Esophagus muscularis mucosa (tissue), 4 donors: ENCODE measurements at places on chromosomes 7 and 10. TPM values are rescaled to one million over a fixed set of nuclear protein-coding genes. Genes with fewer than 3 reads are reported as not detected.
A peak's percentile ranks its signal among the peaks of the same experiment; 100 is the strongest.

DNA sequence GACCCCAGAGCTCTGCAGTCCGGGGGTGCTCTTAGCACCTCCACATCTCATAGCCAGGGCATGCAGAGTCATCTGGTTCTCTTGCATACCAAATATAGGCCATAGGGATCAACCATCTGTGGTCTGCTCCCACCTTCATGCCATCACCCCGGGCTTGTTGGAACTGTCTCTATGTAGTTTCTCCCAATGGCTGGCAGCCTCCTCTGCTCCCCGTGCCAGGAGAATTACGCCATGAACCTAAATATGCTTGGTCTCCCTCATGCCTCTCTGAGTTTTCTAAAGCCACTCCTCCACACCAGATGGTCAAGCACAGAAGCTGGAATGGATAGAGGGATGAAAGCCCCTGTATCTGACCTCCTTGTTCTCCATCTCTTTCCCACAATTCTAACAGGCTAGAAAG is 302.6 kb upstream of the MYO3A start:
- H3K4me1 ChIP-seq: no peaks in the 10 kb centered on the region
- H3K27ac ChIP-seq: no peak overlapping the region
- no peak overlapping the region for H3K4me3 ChIP-seq
- no peaks in the 10 kb centered on the region for H3K27me3 ChIP-seq
- DNase-seq: no peak
- no peaks in the 10 kb centered on the region for H3K36me3 ChIP-seq

GRCh38 chr7:8261711-8262695 is at the start of gene ICA1:
Gene ICA1, minus strand, starts transcription at chr7:8262167. Its CDS starts 26,241 bp downstream, at chr7:8235926.
- H3K36me3 ChIP-seq: no peaks in the 10 kb centered on the region
- H3K4me3 ChIP-seq: peak within 1 kb of the TSS; percentile 64
- DNase-seq: no peak

DNA sequence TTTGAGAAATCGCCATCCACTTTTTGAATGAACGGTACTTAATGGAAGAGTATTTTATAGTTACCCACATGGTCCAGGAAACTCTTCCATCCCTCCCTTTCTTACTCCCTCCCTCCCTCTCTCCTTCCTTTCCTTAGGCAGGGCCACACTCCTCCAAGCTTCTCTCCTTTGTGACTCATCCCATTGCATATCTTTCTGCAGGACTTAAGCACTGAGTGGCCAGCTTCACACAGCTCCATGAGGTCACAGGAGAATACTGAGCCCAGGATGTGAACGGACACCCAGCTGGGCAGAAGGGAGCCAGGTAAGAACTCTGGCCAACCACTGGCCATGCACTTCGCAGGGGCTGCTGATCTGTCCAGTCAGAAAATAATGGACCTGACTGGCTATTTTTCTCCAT is 189.7 kb upstream of the ADCY1 start:
- H3K36me3 ChIP-seq: no peaks in the 10 kb centered on the region
- H3K27ac ChIP-seq: no peak overlapping the region
- H3K4me1 ChIP-seq: no peaks in the 10 kb centered on the region
- no peak for DNase-seq
- no peaks in the 10 kb centered on the region for H3K27me3 ChIP-seq

DNA sequence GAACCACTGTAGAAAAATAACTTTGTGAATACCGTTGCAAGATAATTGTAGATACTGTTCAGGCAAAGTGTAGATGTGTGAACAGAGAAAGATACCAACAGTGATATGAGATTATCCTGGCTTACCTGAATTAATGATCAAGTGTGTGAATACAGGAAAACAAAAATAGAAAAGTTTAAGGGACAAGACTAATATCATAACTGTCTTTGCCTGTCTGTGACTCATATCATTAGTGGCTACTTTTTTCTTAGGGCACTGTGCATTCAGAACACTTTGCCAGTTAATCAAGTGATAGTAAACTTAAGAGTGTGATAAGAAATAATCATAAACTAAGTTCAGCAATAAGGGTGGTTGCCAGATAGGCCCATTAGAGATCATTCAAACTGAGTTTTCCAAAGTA is 323.0 kb upstream of the LRGUK start:
- DNase-seq: no peak
- H3K4me1 ChIP-seq: no peaks in the 10 kb centered on the region
- H3K27me3 ChIP-seq: no peaks in the 10 kb centered on the region
- H3K27ac ChIP-seq: no peak overlapping the region
- H3K36me3 ChIP-seq: no peaks in the 10 kb centered on the region
- H3K4me3 ChIP-seq: no peak overlapping the region

The MACC1 gene
- total RNA-seq: 0.17 TPM

GRCh38 chr7:25391961-25392587 is 163.8 kb upstream of the NPVF start:
- H3K27me3 ChIP-seq: no peaks in the 10 kb centered on the region
- peak overlapping the region; percentile 61 for H3K27ac ChIP-seq
- no peaks in the 10 kb centered on the region for H3K36me3 ChIP-seq
- peaks cover 59% of the 10 kb centered on the region for H3K4me1 ChIP-seq
- H3K4me3 ChIP-seq: no peak overlapping the region
- peak; percentile 29 for DNase-seq

GRCh38 chr7:51243631-51244030 is 73.0 kb downstream of the COBL start:
- H3K4me1 ChIP-seq: peaks cover 18% of the 10 kb centered on the region
- no peak for DNase-seq
- no peak overlapping the region for H3K27ac ChIP-seq
- H3K27me3 ChIP-seq: no peaks in the 10 kb centered on the region

DNA sequence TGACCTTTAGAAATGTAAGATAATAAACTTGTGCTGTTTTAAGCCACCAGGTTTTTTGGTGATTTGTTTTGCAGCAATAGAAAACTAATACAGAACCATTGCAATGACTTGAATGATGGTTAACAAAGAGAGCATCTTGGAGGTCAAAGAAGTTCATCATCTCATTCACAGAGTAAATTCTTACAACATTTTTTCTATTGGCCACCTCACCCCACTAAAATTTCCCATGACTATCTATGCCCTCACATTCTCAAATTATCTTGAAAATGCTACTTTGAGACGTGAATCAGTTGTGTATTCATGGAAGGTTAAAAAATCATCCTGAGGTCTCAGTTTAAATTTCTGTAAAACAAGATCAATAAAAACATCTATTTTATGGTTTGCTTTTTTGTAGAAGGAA is 754.2 kb downstream of the SORCS1 start:
- H3K27ac ChIP-seq: no peak overlapping the region
- H3K27me3 ChIP-seq: no peaks in the 10 kb centered on the region
- no peak for DNase-seq
- no peaks in the 10 kb centered on the region for H3K36me3 ChIP-seq

DNA sequence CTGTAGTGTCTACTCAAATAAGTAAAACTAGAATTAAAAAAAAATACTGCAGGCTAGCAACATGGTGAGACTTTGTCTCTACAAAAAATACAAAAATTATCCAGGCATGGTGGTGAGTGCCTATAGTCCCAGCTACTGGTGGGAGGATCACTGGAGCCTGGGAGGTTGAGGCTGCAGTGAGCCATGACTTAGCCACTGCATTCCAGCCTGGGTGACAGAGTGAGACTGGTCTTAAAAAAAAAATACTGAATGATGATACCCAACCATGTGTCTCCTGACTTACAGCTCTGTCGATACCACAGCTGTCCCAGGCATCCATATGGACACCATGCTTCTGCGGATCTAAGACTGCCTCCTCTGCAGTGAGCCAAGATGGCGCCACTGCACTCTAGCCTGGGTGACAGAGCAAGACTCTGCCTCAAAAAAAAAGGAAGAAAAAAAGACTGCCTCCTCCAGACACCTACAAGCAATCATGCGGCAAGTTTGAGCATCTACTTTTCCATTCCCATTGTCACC is 7.9 kb upstream of the FRAT1 start:
- no peaks in the 10 kb centered on the region for H3K27me3 ChIP-seq
- no peak overlapping the region for H3K27ac ChIP-seq

DNA sequence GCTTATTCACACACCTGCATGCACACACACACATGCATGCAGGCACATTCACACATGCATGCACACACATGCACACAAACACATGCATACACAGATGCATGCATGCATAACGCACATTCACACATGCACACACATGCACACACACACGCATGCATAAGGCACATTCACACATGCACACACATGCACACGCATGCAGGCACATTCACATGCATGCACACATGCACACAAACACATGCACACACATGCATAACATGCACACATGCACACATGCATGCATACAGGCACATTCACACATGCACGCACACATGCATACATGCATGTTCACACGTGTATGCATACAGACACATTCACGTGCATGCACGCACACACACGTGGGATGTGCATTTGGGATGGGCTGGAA is 165.8 kb downstream of the PAXIP1 start:
- H3K4me1 ChIP-seq: peaks cover 4% of the 10 kb centered on the region
- H3K27me3 ChIP-seq: no peaks in the 10 kb centered on the region
- no peaks in the 10 kb centered on the region for H3K36me3 ChIP-seq
- H3K27ac ChIP-seq: no peak overlapping the region
- no peak overlapping the region for H3K4me3 ChIP-seq

- no peaks in the 10 kb centered on the region for H3K36me3 ChIP-seq
- DNase-seq: no peak
- no peak overlapping the region for H3K4me3 ChIP-seq
- H3K27me3 ChIP-seq: no peaks in the 10 kb centered on the region
- H3K27ac ChIP-seq: no peak overlapping the region
- no peaks in the 10 kb centered on the region for H3K4me1 ChIP-seq
Measured at GRCh38 chr7:146542101-146542500, 425.5 kb downstream of the CNTNAP2 start.

DNA sequence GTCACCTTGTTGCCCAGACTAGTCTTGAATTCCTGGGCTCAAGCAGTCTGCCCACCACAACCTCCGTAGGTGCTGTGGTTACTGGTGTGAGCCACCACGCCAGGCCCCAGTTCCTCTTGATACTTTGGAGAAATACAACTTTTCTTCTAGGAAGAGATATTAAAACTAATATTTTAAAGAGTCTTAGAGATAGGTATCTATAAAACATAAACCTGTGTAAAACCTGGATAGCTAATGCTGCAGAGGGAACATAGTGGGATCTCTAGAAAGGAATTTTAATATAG is 4.8 kb upstream of the GDI2 start:
- H3K4me1 ChIP-seq: peaks cover 8% of the 10 kb centered on the region
- no peak overlapping the region for H3K4me3 ChIP-seq
- no peaks in the 10 kb centered on the region for H3K36me3 ChIP-seq
- no peak for DNase-seq
- H3K27ac ChIP-seq: no peak overlapping the region

DNA sequence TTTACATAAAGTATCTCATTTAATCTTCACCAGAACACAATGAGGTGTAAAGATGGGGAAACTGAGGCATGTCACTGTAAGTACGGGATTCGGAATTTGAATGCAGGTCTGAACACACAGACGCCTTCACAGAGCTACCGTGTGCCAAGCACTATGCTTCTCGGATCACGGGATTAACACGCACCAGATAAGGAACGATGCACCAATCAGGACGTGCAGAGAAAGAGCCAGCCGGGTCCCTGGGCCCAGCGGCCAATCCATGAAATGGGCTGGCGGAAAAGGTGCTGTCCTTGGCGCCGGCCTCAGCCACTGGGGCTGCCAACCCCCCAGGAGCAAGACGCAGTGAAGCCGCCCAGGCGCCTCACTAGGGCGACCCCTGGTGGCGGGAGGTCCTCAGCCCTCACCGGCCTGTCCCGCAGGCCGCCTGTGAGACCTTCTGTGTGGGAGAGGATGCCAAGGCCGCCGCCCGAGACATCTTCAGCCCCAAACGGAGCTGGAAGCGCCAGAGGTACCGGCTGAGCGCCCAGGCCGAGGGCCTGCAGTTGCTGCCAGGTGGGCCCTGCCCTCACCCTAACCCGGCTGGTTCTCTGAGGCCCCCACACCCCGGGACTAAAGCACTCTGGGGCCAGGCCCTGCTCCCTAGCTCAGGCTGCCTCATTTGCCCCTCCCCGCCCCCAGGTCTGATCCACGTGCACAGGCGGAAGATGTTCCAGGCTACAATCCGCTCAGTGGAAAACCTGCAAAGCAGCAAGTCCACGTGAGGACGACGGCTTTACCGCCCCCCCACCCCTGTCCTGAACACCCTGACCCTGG is 15.6 kb downstream of the ATG9B start:
- H3K4me1 ChIP-seq: peaks cover 36% of the 10 kb centered on the region
- peaks cover 4% of the 10 kb centered on the region for H3K36me3 ChIP-seq
- peaks cover 19% of the 10 kb centered on the region for H3K27me3 ChIP-seq
- peak overlapping the region; percentile 38 for H3K4me3 ChIP-seq
- no peak for DNase-seq
- no peak overlapping the region for H3K27ac ChIP-seq

- peaks cover 29% of the 10 kb centered on the region for H3K4me1 ChIP-seq
- H3K27ac ChIP-seq: no peak overlapping the region
- no peak for DNase-seq
- no peak overlapping the region for H3K4me3 ChIP-seq
- H3K36me3 ChIP-seq: no peaks in the 10 kb centered on the region
Measured at GRCh38 chr10:12717981-12718707, 283.4 kb downstream of the CCDC3 start.

DNA sequence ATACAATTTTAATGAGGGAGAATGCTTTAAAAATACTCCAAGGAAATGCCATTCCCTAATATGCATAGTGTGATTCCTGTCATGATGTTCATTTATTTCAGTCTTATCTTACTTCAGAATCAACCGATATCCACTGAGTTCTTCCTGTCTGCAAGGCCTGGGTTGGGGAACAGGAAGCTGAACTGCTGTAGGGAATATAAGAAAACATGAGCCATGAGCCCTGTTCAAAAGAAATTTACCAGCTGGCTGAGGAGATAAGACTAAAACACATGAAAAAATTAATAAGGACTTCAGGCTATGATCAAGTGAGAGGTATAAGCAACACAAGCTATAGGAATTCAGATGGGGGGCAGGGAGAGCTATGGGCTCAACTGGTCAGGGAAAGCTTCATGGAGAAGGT is 184.7 kb downstream of the PLPP4 start:
- H3K4me3 ChIP-seq: no peak overlapping the region
- no peaks in the 10 kb centered on the region for H3K36me3 ChIP-seq
- no peaks in the 10 kb centered on the region for H3K27me3 ChIP-seq
- H3K27ac ChIP-seq: no peak overlapping the region

DNA sequence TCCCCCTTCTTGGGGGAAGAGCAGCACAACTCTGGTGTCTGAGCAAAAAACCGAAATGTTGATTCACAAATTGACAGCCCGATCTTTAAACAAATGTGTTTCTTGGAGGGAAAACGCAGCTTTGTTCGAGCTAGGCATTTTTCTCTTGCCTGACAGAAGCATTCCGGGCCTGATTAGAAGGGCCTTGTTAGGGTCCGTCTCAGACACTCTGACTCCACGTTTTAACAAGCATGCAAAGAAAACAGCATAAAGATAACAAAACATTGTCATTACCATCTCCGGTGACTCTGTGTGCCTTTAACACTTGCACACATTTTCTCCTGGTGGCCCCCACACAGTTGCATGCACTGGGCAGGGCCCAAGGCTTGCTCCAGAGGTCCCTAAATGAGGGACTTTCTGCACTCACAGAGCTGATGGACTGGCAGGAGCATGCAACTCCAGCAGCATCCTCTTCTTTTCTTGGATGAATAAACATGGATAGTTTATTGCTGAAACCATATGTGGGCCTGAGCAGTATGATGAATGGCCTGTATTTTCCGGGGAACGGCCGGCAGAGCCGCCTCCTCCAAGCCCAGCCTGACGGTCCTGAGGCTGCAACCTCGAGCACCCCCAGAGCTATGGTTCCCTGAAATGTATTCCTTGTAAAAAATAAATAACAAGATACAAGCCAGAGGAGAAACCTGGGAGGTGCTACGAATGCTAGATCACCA is 50.9 kb downstream of the EBF3 start:
- no peak for DNase-seq
- H3K27ac ChIP-seq: no peak overlapping the region
- no peaks in the 10 kb centered on the region for H3K27me3 ChIP-seq
- no peaks in the 10 kb centered on the region for H3K4me1 ChIP-seq
